ENCODE measurements at places on chromosomes 4 and X.

DNA sequence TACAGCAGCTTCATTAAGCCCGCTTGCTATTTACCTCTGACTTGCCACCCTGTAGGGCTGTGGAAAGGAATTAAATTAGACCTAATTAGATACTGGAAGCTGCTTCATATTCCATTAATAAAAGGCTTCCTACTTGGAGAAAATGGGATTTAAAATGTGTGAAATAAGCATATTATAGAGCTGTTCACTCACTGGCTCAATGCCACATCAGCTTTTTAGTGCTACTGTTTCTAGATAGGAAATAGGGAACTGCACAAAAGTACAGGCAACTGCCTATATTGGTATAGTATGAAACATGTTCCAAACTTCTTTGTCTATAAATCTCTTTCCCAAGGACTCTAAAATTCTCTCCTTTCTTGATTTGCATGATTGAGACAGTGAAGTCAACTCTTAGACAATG lies 407.9 kb upstream of the AADAT start:
- no peak for DNase-seq

DNA sequence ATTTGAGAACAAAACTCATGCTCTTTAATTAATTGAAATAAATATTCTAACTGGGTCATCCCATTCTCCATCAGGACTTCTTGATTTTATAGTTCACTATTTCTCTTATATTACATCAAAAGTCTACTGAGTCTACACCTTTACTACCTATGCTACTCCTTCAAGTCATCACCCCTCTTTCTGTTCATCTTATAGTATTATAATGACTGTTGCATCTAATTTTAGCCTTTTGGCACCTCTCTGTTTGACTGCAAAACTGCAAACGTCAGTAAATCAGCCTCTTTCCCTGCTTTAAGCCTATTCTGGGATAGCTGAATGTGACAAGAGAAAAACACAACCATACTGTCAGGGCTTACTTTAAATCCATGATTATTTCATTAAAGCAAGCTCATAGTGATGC lies 639.1 kb downstream of the GABRG1 start:
- no peak for DNase-seq

DNA sequence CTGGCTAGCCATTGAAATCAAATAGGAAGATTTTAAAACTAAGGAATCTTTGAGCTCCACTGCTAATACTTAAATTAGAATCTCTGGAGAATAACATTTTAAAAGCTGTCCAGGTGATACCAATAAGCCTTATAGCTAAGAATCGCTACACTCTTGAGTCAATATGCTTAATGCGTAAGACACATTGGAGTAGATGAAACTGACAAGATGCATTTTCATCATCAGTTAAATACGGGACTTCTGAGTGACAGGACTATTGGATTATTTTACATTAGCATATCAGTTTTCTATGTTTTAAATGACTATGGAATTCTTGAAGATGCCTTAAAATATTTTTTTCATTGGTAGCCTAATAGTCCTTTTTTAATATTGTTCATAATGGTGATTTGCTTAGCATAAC lies 80.2 kb downstream of the ATOH1 start:
- no peak for DNase-seq

GRCh38 chrX:128975745-128976144 lies 547.5 kb downstream of the SMARCA1 start:
- DNase-seq, result peak; percentile 33

DNA sequence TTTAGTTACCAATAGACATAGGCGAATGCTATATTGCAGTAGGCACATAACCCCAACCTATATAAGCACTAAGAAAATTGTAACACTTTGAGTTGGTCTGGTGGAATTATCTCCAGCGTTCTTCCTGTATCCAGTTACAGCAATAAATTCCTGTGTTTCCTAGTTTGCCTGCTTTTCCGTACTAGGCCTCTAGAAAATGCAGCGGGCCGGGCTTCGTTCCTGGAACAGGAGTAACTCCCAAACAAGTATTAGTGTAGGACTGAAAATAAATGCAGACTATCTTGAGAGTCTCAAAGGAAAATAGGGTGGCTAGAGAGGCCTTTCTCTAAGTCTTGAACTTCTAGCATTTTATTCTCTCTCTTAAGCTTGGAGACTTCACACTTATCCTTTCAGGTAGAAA lies 159.8 kb downstream of the OR13H1 start:
- DNase-seq, result no peak

- no peak for DNase-seq
Observed at GRCh38 chr4:118265312-118266144, 87.3 kb downstream of the PRSS12 start.

All from NB4 (cell line).